Peyer's patch (tissue), 4 donors: ENCODE measurements at places on chromosomes 12 and 14. TPM values are rescaled to one million over a fixed set of nuclear protein-coding genes. Genes with fewer than 3 reads are reported as not detected.

IL31 gene
- not detected for total RNA-seq

GRCh38 chr14:81536241-81536771 lies 2.7 kb upstream of the SEL1L start:
- no peaks in the 10 kb centered on the region for H3K27me3 ChIP-seq
- no peak overlapping the region for H3K4me3 ChIP-seq
- H3K36me3 ChIP-seq, result no peaks in the 10 kb centered on the region
- H3K4me1 ChIP-seq, result peaks cover 26% of the 10 kb centered on the region
- H3K27ac ChIP-seq, result no peak overlapping the region

PARPBP gene
- total RNA-seq, result 4.1 TPM

NR1H4 gene
- total RNA-seq, result 75.1 TPM

CCDC175 gene
- total RNA-seq, result not detected

- no peak overlapping the region for H3K4me3 ChIP-seq
- DNase-seq, result no peak
- no peaks in the 10 kb centered on the region for H3K27me3 ChIP-seq
Measured at GRCh38 chr12:20350495-20350894, 17.8 kb upstream of the PDE3A start.

GRCh38 chr12:72214163-72214562 lies 58.0 kb upstream of the TRHDE start:
- H3K36me3 ChIP-seq, result no peaks in the 10 kb centered on the region
- H3K27ac ChIP-seq, result no peak overlapping the region
- H3K27me3 ChIP-seq, result no peaks in the 10 kb centered on the region
- no peak overlapping the region for H3K4me3 ChIP-seq
- DNase-seq, result no peak

DNA sequence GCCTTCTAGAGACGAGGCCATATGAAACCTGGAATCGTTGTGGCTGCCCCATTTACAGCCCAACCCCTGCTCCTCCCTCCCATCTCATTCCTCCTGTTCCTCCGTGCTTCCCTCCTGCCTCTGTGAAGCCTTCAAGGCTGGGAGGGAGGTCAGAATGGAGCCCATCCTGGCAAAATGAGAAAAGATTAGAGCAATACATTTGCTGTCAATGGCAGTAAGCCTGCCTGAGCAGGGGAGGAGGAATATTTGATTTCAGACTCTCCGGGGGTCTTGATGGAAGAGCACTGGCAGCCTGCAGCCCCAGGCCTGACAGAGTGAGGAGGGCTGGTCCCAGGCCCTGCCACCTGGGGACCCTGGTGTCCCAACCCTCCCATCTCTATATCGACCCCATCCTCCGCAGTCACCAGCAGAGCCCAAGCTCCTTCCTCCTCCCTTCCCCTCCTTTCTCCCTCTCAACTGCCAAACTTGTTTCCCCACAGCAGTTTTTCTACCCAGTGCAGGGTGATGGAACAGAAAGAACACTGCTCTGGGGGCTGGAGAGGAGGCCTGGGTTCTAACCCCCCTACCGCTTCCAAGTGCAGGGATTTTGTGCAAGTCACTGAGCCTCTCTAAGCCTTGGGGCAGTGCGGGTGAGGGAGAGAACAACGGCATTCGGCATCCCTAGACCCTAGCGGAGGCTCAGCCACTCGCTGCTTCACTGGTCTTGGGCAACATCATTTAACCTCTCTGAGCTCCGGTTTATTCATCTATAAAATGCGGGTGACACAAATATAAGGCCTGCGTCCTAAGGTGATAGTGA lies 16.0 kb upstream of the RACGAP1 start:
- no peaks in the 10 kb centered on the region for H3K27me3 ChIP-seq
- H3K4me3 ChIP-seq, result no peak overlapping the region
- H3K27ac ChIP-seq, result no peak overlapping the region
- no peak for DNase-seq
